ENCODE measurements at places on chromosomes 3 and 15. TPM values are rescaled to one million over a fixed set of nuclear protein-coding genes. Genes with fewer than 3 reads are reported as not detected.

TM4SF18 gene
- not detected for total RNA-seq

PLCH1 gene
- not detected for total RNA-seq

SAMD7 gene
- not detected for total RNA-seq

NPRL2 gene
- 53.0 TPM for total RNA-seq

NPAP1 gene
- total RNA-seq, result not detected

RTP3 gene
- total RNA-seq, result not detected

GPR149 gene
- total RNA-seq, result not detected

ADAMTS17 gene
- total RNA-seq, result 6.2 TPM

All from CD4-positive, alpha-beta memory T cell (primary cell).